Kidney capillary endothelial cell (primary cell): ENCODE measurements at places on chromosomes 2 and 18.

DNA sequence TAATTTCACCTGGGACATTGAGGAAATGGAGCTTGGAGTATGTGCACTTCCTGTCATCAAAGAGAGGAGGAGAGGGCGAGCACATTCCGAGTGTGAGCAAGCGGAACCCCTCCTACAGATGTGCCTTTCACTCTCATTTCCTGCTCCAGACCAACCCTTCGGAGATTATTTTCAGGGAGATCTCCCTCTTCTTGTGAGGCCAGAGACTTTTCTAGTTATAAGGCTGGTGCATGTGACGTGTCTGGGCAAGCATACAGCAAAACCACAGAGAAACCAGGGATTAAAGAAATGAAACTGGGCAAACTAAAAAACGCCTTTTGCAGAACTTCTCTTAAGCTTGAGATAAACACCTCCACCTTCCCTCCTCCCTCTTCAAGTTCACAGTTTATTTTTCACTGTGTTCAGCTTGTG is 409.2 kb upstream of the TCF4 start:
- DNase-seq, result peak; percentile 53

- DNase-seq, result no peak
Measured at GRCh38 chr2:23947350-23947749, 7.1 kb downstream of the UBXN2A start.

GRCh38 chr18:28816155-28816554 is 639.2 kb upstream of the CDH2 start:
- no peak for DNase-seq

GRCh38 chr2:179606141-179606540 is 255.3 kb downstream of the ZNF385B start:
- no peak for DNase-seq

DNA sequence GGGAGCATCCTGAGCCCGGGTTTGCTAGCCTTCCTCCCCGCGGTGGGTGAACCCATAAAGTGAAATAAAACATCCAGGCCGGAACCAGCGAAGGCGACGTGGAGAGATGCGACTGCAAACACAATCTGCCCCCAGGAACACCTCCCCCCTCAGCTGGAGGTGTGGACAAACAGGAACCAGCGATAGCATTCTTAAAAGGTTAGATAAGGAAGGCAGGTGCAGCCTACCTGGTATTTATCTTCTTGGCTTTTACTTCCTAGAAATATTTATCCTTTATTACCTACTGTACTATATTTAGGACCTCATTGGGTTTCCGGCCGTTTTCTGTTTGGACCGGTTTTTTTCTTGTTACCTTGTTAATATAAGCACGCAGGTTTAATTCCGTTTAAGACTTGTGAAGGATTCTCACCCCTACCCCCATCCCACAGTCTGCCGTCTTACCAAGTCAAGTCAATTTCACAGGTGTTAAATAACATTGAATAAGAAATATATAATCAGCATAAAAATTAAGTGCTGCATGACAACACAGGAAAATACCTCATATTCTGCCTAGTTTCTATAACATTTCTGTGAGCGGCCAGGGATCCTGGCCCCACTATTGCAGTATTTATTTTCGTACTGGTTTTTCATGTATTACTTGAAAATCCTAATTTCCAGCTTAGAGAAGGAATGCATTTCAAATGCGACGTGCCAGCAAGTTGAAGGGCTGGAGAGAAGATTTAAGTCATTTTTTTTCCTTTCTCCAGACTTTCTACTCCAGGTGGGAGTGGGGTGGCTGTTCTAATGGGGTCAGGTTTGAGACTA is 224.0 kb upstream of the ID2 start:
- DNase-seq, result no peak

DNA sequence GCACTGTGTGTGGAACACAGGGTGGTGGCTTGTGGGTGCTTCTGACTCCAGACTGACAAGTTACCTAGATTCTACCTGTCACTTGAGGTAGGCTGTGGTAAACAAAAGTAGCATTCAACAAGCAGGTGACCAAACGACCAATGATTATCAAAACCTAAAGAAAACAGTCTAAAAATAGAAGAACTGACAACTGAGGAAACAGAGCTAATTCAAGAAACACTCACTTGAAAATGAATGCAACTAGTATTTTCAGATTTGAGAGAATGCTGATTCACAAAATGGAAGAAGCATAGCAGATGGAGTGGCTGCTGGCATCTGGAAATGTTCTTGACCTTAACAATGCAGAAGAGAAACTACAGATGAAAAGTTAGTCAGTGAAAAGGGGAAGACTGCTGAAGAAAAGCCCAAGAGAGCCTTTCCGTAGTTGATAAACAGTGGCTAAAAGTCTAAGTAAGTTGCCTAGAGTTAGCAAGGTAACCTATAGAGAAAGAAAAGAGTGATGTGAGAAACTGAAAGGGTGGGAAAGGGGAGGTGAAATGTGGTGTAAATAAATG is 170.4 kb downstream of the NCK2 start:
- DNase-seq, result no peak

DNA sequence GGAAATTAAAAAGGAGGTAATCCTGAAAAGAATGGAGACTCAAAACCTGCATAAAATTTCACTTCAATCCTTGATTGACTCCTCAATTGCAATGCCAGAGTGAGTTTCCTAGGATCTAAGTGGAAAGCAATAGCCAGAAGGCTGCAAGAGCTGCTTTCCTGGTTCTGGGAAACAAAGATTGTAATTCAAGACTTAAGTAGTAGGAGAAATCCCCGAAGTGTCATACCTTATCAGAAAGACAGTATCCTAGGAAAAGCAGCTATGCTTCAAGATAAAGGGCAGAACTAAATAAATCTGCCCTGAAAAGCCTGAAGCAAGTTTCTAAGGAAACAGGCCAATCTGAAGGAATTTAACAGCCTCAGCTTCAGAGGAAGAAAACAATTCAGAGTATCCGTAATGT is 390.2 kb downstream of the DSC3 start:
- DNase-seq, result no peak

- no peak for DNase-seq
Measured at GRCh38 chr18:33838054-33838453, 260.0 kb downstream of the ASXL3 start.

DNA sequence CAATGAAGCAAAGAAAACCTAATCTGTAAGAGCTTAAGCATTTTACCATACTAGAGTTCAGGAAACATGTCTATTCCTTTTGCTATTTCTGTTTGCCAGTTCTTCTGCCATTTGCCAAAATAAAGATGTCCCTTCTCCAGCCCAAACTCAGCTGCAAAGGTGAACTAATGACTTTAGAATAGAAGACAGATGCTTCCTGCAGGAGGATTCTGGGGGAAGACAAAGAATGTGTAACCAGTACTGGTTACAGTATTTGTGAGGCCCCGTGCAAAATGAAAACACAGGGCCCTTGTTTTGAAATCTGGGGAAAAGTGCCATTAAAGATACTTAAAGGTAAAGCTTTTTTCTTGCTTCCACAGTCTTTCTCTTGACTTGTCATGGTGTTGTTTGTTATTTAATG is 34.3 kb upstream of the MTX2 start:
- no peak for DNase-seq

DNA sequence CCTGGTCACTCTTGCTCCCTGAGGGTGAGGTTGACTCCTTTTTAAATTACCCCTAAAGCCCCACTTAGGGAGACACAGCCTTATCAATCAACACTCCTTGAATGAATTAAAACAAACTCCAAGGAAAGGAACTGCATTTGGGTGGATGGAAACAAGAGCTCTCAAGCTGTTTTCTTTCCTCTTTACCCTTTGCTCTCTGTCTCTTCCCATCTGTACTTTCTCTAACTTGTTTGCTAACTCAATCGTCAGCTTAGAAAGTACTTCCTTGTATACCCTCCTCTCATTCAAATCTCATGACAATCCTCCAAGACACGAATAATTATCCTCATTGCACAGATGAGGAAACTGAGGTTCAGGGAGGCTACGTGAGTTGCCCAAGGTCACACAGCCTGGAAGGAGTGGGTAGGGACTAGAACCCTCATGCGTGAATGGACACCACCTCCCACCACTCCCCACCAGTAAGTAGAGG is 32.7 kb downstream of the ZFP36L2 start:
- no peak for DNase-seq

GRCh38 chr2:181430406-181431118 is 26.6 kb upstream of the ITGA4 start:
- no peak for DNase-seq

DNA sequence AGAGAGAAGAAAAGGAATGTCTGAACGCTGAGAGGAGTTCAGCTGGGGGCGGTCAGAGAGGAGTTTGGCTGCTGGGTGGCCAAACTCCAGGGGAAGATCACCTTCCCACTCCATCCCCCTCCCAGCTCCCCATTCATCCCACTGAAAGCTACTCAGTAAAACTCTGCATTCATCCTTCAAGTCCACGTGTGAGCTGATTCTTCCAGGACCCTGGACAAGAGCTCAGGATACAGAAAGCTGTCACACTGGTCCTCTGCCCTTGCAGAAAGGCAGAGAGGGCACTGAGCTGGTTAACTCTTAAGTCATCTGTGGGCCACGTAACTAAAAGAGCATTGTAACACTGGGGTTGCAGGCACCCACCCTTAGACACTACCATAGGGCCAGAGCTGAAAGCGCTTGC is 132.1 kb upstream of the ARL4C start:
- DNase-seq, result no peak

GRCh38 chr18:13227910-13228309 is 9.3 kb downstream of the LDLRAD4 start:
- DNase-seq, result no peak
